Fibroblast of lung (primary cell): ENCODE measurements at places on chromosomes 11 and 22. TPM values are rescaled to one million over a fixed set of nuclear protein-coding genes. Genes with fewer than 3 reads are reported as not detected.

The APOL1 gene
- polyA plus RNA-seq, result 24.6 and 40.0 TPM in 2 replicates

The PANX3 gene
- not detected in 2 replicates for polyA plus RNA-seq

The MISFA gene
- polyA plus RNA-seq, result 1.4 and 1.7 TPM in 2 replicates

The NLRP14 gene
- 0.05 and 0.07 TPM in 2 replicates for polyA plus RNA-seq

The ACRV1 gene
- not detected in 2 replicates for polyA plus RNA-seq

The SUN2 gene
- polyA plus RNA-seq, result 26.2 and 27.4 TPM in 2 replicates

The MRPL11 gene
- polyA plus RNA-seq, result 35.7 and 55.9 TPM in 2 replicates

The KLHDC7B gene
- polyA plus RNA-seq, result 0.02 TPM in 1 of 2 replicates, not detected in the other

- no peak for DNase-seq
- no peaks in the 10 kb centered on the region for H3K36me3 ChIP-seq
- H3K4me3 ChIP-seq, result no peak overlapping the region
- H3K27ac ChIP-seq, result no peak overlapping the region
- H3K4me1 ChIP-seq, result peaks cover 28% of the 10 kb centered on the region
Observed at GRCh38 chr11:62402226-62402959, 16.4 kb upstream of the SCGB1A1 start.

DNA sequence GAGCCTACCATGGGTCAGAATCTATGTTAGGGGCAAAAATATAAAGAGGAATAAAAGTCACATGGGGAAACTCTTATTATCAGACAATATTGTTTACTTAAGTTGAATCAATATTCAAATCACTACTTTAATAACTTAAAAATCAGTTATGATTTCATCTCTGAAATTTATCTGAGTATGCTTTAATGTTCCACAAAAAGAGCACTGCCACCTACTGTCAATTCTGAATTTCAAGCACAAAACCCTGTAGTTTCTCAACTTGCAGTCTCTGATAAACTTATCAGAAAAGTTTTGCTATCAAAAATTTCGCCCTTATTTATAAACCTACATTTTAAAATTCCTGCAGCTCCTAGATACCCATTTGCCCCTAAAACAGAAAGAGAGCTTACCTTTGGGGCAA lies 47.3 kb downstream of the RDX start:
- H3K36me3 ChIP-seq, result peaks cover 3% of the 10 kb centered on the region
- no peaks in the 10 kb centered on the region for H3K27me3 ChIP-seq
- no peak for DNase-seq
- no peaks in the 10 kb centered on the region for H3K4me1 ChIP-seq
- no peak overlapping the region for H3K27ac ChIP-seq

GRCh38 chr22:42889304-42889703 lies 32.2 kb upstream of the ARFGAP3 start:
- H3K27ac ChIP-seq, result no peak overlapping the region
- H3K4me1 ChIP-seq, result no peaks in the 10 kb centered on the region
- H3K27me3 ChIP-seq, result no peaks in the 10 kb centered on the region
- peaks cover 17% of the 10 kb centered on the region for H3K36me3 ChIP-seq

GRCh38 chr22:39318507-39319283 lies 728 bp downstream of the RPL3 start:
- H3K36me3 ChIP-seq, result peaks cover 32% of the 10 kb centered on the region
- peak overlapping the region; percentile 96 for H3K4me3 ChIP-seq
- H3K27me3 ChIP-seq, result no peaks in the 10 kb centered on the region
- peak overlapping the region; percentile 90 for H3K27ac ChIP-seq
- H3K4me1 ChIP-seq, result peaks cover 13% of the 10 kb centered on the region
- DNase-seq, result peak; percentile 18

- peaks cover 14% of the 10 kb centered on the region for H3K4me1 ChIP-seq
- no peaks in the 10 kb centered on the region for H3K27me3 ChIP-seq
- no peak overlapping the region for H3K27ac ChIP-seq
- H3K36me3 ChIP-seq, result no peaks in the 10 kb centered on the region
Observed at GRCh38 chr11:36035454-36035853, 91.6 kb downstream of the LDLRAD3 start.

DNA sequence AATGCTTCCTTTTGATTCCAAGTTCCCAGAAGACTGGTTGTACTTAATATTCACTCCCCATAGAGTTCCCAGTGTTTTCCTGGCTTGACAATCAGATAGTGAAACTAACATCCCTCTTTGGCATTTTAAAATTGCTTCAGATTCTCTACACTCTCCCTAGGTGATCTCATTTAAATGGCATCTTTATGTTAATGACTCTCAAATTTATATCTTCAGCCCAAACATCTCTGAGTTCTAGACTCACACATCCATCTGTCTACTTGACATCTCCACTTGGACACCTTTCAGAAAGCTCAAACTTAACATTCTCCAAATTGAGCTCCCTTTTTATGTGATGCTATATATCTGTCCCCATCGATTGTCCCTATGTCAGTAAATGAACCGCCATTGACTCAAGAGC lies 232.0 kb downstream of the NTM start:
- H3K4me3 ChIP-seq, result no peak overlapping the region
- DNase-seq, result no peak

GRCh38 chr11:1541474-1542204 lies 30.4 kb downstream of the DUSP8 start:
- no peaks in the 10 kb centered on the region for H3K4me1 ChIP-seq
- H3K4me3 ChIP-seq, result no peak overlapping the region
- DNase-seq, result no peak
- H3K36me3 ChIP-seq, result no peaks in the 10 kb centered on the region
- H3K27ac ChIP-seq, result no peak overlapping the region
- H3K27me3 ChIP-seq, result peaks cover 11% of the 10 kb centered on the region

DNA sequence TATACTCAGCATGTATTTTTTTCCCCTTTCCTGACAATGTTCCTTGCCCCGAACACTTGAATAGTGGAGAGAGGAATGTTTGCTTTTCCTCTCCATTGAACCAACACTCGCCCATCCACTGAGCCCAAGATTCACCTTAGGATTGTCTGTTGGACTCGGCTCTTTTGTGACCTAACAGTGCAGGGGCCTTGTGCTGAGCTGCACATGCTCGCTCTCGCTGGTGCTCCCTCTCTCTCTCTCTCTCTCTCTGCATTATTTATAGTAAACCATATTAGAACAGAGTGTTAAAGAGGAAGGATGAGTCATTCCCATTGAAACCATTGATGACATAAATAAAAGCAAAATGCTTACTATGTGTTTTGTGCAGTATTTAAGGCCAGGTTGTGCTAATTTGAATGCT lies 20.7 kb downstream of the ZBTB16 start:
- H3K27me3 ChIP-seq, result peaks cover 2% of the 10 kb centered on the region
- H3K4me3 ChIP-seq, result no peak overlapping the region
- H3K4me1 ChIP-seq, result no peaks in the 10 kb centered on the region
- H3K27ac ChIP-seq, result no peak overlapping the region
- DNase-seq, result no peak
- H3K36me3 ChIP-seq, result no peaks in the 10 kb centered on the region

DNA sequence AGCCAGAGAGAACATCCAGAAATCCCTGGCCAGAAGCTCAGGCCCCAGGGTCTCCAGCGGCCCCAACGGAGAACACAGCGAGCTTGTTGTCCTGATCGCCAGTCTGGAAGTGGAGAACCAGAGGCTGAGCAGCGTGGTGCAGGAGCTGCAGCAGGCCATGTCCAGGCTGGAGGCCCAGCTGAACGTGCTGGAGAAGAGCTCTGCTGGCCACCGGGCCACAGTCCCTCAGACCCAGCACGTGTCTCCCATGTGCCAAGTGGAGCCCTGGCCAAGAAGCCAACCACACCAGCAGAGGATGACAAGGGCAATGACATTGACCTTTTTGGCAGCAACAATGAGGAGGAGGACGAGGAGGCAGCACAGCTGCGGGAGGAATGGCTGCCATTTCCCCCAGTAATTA lies 20.6 kb upstream of the SCGB1D1 start:
- no peak for DNase-seq
- H3K27me3 ChIP-seq, result peaks cover 8% of the 10 kb centered on the region
- H3K27ac ChIP-seq, result no peak overlapping the region
- no peaks in the 10 kb centered on the region for H3K4me1 ChIP-seq
- H3K36me3 ChIP-seq, result no peaks in the 10 kb centered on the region
- H3K4me3 ChIP-seq, result no peak overlapping the region

DNA sequence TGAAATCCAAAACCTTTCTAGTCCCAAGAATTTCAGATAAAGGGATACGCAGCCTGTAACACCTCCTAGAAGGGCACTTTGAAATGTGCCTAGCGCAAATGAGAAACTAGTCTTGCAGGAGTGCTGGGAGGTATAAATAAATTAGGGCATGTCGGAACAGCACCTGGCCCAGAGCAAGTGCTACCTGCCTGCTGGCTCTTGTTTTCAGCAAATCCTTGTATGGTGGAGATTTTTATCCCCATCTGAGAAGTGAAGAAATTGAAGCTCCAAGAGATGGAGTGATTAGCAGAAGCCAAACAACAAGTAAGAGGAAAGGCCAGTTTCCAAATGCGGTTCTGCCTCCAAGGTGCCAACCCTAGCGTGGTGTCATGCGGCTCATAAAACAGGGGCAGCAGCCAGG lies 36.7 kb upstream of the TFIP11 start:
- H3K27me3 ChIP-seq, result no peaks in the 10 kb centered on the region
- no peak for DNase-seq
- no peak overlapping the region for H3K4me3 ChIP-seq

- H3K27me3 ChIP-seq, result no peaks in the 10 kb centered on the region
- peaks cover 12% of the 10 kb centered on the region for H3K4me1 ChIP-seq
- H3K4me3 ChIP-seq, result no peak overlapping the region
- peak; percentile 31 for DNase-seq
- H3K27ac ChIP-seq, result no peak overlapping the region
- H3K36me3 ChIP-seq, result peaks cover 2% of the 10 kb centered on the region
Observed at GRCh38 chr11:12868315-12869073, 140.6 kb upstream of the RASSF10 start.

GRCh38 chr11:120340529-120340928 lies 4.3 kb downstream of the ARHGEF12 start:
- H3K4me3 ChIP-seq, result peak overlapping the region; percentile 79
- H3K4me1 ChIP-seq, result peaks cover 7% of the 10 kb centered on the region

DNA sequence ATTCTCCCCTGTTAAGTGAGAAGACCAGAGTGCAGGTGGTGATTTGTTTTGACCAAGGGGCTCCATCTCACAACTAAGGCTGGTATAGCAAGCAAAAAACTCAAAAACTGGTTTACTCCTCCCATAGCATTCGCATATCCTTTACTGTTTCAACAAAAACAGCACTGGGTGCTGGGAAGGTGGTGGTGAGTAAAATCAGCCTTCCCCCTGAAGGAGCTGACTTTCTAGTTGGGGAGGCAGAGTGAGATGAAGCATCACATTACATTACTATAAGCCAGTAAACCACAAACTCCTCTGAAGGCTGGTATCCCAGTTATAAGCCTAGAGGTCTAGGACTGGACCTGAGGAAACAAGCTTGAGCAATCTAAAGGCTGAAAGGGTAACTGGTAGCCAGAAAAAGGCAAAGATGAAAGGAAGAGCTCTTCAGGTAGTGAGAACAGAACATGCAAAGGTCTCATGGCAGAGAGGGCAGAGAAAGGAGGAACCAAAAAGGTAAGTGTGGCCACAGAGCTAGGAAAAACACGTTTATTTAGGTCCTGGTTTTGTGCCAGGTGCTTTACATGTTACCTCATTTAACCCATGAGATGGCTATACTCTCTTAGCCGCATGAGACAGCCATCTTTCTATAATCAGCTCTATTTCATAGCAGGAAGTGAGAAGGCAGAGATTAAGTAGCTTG lies 22.3 kb downstream of the TMEM123 start:
- no peaks in the 10 kb centered on the region for H3K27me3 ChIP-seq
- no peak overlapping the region for H3K27ac ChIP-seq
- no peak overlapping the region for H3K4me3 ChIP-seq
- peak; percentile 57 for DNase-seq
- no peaks in the 10 kb centered on the region for H3K36me3 ChIP-seq
- H3K4me1 ChIP-seq, result peaks cover 2% of the 10 kb centered on the region
